Karpas-422 (cell line): ENCODE measurements at places on chromosomes 7 and 10. TPM values are rescaled to one million over a fixed set of nuclear protein-coding genes. Genes with fewer than 3 reads are reported as not detected.

The ADAM12 gene
- total RNA-seq = not detected in 2 replicates

The ATG9B gene
- 0.78 and 1.6 TPM in 2 replicates for total RNA-seq

The CYP26C1 gene
- total RNA-seq = 0.14 and 0.30 TPM in 2 replicates

The TFAM gene
- 56.5 and 76.4 TPM in 2 replicates for total RNA-seq

The PRLHR gene
- total RNA-seq = not detected in 2 replicates

The ZNF487 gene
- 11.5 and 11.8 TPM in 2 replicates for total RNA-seq

The TMEM229A gene
- not detected in 2 replicates for total RNA-seq

The EFCAB10 gene
- total RNA-seq = not detected in 2 replicates

The MEOX2 gene
- not detected in 2 replicates for total RNA-seq

The SLC18A3 gene
- total RNA-seq = not detected in 2 replicates

The IQUB gene
- 0.22 and 0.97 TPM in 2 replicates for total RNA-seq

The GNB2 gene
- total RNA-seq = 65.0 and 101 TPM in 2 replicates

- DNase-seq = no peak
Measured at GRCh38 chr10:89355394-89355931, 22.4 kb upstream of the IFIT1B start.

DNA sequence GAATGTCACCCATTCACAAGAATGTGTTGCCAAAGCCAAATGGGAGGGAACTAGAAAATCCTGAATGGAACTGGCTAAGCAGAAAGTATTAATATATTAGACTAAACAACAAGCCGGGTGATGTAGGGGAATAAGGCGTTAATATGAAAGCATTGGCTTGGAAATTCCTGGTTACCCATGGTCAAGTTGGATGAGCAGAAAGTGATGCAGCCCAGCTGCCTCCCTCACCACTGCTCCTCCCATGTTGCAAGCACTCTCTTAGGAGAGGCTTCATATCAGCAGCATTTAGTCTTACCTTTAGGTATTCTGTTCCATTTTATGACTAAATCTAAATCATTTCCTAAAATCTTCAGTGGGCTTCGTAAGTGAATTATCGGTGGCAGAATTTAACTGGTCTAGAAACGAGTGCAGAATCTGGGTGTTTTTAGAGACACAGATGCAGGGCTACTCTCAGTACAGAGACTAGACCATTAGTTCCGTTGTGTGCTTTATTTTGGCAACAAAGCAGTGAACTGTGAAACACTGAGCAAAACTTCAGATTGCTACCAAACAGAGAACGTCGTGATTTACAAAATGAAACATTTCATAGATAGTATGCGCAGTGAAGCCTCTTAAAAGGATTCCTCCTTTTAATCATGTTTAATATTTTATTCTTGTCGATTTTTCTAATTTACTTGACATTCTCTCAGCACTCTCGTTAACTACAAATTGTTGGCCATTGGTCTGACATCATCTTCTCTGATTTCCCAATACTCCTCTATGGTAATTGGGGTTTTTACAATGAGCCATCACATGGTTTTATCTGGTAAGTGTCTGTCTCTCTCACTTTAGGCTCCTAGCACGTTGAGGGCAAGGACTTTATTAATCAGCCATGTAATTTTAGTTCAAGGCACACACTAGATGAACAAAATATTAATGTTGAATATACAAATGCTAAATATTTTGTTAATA, 22.0 kb upstream of the HGF start:
- no peak for DNase-seq

DNA sequence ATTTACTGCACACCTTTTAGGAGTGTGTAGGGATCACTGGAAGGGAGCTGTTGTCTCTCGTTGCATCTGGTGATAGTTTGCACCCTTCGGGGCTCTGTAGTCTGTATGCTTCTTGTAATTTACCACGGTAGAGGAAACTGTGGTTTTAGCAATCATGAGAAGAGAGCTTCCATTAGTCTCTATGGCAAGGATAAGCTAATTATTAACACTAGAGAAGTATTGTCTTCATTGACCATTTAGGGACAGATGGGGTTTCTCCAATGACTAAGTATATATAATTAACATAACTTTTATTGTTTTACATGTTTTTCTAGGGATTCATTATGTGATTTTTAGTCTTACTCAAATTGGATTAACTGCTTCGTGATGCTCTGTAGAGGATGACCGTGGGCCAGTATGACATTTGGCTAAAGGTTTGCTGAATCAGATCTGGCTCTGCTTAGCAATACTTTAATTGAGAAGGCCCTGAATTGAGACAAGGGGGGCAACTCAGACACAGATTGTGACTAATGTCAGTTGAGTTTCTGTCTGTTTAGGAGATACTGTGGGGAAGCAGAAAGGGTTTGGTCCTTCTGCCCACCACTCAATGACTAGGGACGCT, 8.7 kb downstream of the SLC18A2 start:
- DNase-seq = no peak

GRCh38 chr10:18955061-18955460, 93.5 kb upstream of the MALRD1 start:
- no peak for DNase-seq

DNA sequence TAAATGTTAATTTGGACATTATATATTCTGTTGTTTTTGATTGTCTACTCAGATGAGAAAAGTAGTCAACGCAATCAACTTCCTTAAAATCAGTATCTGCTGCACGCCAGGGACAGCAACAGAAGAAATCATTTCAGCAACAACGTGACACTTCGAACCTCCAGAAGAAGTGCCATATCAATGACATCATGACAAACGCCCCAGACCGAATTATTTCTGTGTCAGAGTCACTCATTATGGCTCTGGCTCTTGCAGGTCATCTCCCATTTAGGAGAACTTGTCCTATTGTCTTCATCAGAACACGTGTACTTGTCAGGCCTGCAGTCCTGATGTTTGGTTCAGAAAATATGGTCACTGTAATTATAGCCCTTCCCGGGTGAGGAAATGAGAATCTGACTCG, 276.3 kb downstream of the ADARB2 start:
- peak; percentile 50 for DNase-seq

DNA sequence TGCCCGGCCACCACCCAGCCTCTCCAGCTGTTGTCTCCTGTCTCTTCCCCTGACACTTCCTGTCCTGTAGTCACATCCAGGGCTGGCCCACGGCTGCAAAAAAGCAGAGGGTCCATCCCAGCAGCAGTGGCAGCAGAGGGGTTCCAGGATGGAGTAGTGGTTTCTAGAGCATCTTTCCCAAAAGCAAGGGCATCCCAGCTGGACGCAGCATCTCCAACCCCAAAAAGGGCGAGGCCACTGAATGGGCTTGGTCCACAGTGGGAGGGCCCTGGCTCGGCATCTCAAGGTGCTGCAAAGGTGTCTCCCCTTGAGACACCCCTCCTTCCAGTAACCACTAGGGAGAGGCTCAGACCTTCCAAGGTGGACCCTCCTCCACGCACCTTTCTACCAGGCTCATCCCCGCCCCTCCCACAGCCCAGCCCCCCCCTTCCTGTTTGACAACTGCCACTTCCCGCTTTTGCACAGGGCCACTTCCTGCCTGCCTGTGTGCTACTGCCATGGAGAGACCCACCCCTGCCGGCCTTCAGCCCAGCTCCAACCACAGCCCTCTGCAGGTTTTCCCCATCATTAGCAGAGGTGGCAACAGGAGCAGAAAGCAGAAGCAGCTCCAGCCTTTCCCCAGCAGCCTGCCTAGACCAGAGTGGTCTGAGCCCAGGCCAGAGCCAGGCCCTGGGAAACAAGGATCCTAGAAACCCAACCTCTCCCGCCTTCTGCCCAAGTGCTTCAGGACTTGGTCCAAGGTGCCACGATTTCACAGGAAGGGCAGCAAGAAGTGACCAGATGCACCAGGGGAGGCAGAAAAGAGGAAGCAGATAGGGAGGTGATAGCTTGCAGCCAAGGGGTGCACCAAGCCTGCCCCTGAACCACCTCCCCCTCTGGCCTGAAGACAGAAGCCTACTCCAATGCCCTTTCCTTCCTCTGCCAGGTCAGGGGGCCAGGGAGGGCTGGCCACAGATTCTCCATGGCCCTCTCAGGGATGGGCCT, 8.6 kb downstream of the CAMK2G start:
- DNase-seq = peak; percentile 83

- peak; percentile 58 for DNase-seq
Measured at GRCh38 chr7:5528071-5528814, 104.6 kb upstream of the TNRC18 start.

GRCh38 chr7:636396-636795, 90.1 kb upstream of the DNAAF5 start:
- no peak for DNase-seq

DNA sequence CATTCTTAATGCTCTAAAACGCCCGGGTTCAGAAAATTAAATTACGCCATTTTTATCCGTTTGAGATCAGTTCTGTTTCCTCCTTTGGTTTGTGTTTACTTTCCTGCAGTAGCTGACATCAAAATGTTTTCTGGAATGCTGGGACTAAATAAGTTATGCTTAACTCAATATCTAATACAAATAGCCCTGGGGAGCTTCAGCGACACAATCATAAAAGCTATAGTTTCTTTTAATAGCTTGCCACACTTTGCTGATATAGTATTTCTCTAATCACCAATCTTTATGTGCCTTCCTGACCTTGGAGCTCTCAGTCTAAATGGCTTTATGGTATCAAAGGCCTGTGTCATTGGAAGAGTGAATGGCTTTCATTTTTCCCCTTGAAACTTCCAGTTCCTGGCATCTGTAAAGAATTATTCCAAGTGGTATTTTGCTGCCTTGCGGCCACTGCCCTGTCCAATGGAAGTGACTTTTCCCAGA, 202.7 kb downstream of the HDAC9 start:
- no peak for DNase-seq

- DNase-seq = no peak
Measured at GRCh38 chr7:108415084-108415483, 41.2 kb downstream of the NRCAM start.

GRCh38 chr7:30028749-30029635, 780 bp downstream of the PLEKHA8 start:
- DNase-seq = peak; percentile 81

GRCh38 chr7:30450240-30450982, 28.2 kb downstream of the NOD1 start:
- no peak for DNase-seq

GRCh38 chr10:91590904-91591796, 41.7 kb downstream of the PPP1R3C start:
- DNase-seq = no peak

- peak; percentile 75 for DNase-seq
Measured at GRCh38 chr10:25725917-25726716, 207.9 kb upstream of the MYO3A start.

DNA sequence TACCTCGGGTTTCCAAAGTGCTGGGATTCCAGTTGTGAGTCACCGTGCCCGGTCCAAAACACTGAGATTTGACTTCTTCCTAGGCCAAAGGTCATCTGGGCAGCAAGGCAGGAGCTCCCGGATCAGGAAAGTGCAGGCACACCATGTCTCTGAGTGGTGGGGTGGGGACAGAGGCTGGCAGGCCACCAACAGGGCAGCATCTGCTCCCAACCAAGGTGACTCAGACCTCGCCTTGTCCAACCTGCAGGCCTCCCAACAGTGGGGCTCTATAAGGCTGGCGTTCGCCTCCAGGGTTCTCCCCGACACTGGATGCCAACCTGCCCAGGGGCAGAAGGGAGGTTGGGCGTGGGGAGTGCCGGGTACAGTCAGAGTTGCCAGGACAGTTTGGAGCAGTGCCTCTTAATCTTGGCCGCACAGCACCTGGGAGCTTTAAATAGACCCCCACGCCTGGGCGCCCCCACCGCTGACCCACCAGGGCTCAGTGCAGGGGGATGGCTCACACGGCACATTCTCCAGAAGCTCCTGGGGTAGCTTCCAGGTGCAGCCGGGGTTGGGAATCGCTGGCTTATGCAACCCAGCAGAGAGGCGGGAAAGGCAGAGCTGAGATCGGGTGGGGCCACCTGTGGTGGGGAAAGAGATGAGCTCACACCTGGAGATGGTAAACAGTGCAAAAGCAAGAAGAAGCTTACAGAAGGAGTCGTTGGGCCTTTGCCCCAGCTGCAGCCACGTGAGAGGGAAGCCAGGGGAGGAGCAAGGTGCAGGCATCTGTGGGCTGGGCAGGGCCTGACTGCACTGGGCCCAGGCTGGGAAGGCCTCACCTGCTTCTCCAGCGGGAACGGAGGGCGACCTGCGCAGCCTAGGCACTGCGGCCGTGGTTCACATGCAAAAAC, 10.9 kb downstream of the CALML5 start:
- no peak for DNase-seq

DNA sequence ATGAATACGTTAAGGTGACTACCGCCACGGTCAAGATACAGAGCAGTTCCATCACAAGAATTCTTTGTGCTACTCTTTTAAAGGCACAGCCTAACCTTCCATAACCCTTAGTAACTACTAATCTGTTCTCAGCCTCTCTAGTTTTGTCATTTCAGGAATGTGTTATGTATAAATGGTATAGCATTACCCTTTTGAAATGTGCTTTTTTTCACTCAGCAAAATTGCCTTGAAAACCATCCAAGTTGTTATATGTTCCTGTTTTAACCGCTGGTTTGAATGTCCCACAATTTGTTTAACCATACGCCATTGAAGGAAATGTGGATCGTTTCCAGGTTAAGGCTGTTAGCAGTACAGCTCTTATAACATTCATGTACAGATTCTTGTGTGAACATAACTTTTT, 32.0 kb downstream of the WAC start:
- DNase-seq = no peak

DNA sequence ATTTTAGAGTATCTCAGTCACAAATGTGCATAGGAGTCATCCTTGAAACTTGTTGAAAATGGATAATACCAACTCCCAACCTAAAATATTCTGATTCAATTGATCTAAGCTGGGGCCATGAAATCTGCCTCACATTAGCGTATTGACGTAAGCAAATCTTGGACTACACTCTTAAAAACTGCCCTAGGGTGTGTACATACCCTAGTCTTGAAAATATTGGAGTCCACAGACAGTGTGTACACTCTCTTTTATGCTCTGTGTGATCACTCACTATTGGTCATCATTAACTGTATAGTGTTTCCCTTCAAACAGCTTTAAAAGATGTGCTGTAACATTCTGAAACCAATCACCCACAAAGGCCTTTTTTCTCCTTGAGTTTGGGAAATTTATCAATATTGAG, 102.9 kb upstream of the FERD3L start:
- no peak for DNase-seq

DNA sequence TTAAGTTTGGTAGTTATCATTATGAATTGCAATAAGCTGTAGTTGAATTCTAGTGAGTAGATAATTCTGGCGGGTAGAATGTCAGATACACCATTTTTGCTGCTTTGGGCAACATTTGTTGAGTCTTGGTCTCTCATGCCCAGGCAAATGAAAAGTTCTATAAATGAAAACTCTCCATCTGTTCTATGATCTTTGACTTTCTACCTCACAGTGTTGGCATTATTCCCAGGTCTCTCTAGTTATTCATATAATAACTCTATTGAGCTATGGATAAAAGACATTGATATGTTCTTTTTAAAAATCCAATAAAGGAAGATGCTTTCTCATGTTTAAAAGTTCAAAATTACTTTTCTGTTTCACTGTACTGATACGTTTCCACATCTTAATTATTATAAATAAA, 415.3 kb upstream of the SEMA3D start:
- no peak for DNase-seq
